ENCODE measurements at places on chromosomes 1 and 21.

GRCh38 chr1:157115851-157116736, 16.5 kb upstream of the ETV3L start:
- no peak for DNase-seq

- no peak for DNase-seq
Measured at GRCh38 chr1:78184460-78185072, 138.8 kb downstream of the GIPC2 start.

- DNase-seq: no peak
Measured at GRCh38 chr1:149927056-149927562, 494 bp downstream of the SF3B4 start.

DNA sequence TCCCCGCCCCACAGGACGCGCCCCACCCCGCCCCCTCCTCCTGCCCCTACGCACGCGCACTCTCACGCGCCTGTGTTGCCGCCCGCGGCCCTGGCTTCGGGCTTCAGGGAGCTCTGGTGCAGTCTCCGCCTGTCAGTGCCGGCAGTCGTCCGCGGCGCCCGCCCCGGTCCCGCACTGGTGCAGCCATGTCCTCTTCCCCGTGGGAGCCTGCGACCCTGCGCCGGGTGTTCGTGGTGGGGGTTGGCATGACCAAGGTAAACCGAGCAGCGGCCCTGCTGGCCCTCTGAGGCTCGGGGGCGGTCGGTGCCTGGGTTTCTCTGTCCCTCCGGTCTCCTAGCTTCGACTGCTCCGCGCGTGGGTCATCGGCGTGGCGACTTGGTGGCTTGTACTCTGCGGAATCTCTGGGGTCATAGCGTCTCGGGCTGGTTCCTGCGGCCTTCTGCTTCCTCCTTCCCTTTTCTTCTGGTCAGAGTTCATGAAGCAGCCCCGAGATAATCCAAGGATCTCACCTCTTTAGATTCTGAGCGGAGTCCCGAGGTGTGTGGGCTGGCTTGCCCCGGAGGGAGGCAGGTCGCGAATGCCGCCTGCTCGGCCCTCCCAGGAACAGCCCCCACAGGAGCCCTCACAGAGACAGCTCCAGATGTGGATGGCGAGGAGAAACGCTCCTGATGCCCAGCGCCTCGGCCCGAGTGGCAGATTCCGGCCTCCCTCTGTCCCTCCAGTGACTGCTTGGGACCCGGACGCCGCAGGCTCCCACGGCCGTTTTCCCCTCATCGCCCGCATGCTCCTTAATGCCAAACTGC, at the start of gene SCP2:
Gene SCP2, plus strand, starts transcription at position 65 of the 803 bp plus-strand sequence. Its CDS starts 121 bp downstream, at position 186.
- peak; percentile 72 for DNase-seq

DNA sequence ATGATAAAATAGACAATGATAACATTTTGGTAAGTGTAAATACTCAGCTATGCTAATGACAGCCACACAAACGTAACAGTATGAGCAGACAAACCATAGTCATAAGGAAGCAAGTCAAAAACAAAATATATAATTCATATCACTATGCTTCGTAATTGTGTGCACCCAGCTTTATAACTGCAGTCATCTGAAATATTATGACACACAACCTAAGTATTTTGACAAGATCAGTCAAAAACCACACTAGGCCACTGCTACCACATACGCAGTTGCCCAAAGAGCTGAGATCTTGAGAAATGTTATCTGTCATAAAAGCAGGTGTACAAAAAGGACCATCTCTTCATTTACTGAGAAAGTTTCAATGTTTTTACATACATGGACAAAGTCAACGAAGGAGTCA, 26.0 kb downstream of the RNASEL start:
- no peak for DNase-seq

DNA sequence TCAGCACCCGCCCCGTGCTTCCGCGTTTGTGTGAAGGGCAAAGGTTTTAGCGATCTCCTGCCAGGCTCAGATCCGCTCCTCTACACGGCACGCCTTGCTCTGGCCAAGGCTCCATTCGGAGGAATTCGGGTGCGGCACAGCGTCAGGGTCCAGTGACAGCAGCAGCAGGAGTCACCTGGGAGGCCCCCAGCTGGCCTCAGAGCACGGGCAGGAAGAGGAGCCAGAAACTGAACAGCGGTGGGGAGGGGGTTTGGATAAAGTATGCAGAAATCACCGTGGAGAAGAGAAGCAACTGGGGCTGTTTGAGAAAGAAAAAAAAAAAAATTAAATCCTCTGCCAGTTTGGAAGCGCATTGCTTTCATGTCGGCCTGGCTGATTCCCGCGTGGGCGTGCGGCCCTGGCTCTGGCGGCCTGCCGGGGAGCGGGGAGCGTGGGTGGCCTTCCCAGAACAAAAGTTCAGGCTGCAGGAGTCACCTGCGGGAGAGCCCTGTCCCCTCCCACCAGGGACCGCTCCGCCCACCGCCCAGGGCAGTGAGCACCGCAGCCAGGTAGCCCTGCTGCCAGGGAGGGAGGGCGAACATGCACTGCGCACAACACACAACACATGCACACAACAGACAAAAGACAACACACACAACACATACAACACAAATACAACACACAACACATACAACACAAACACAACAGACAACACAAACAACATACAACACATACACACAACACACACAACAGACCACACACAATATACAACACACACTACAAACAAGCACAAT, 107.6 kb downstream of the ETS2 start:
- DNase-seq: no peak

GRCh38 chr1:111270771-111271463, 19.7 kb upstream of the CHIA start:
- no peak for DNase-seq

GRCh38 chr1:36137776-36138175, 11.5 kb downstream of the TRAPPC3 start:
- peak; percentile 85 for DNase-seq

DNA sequence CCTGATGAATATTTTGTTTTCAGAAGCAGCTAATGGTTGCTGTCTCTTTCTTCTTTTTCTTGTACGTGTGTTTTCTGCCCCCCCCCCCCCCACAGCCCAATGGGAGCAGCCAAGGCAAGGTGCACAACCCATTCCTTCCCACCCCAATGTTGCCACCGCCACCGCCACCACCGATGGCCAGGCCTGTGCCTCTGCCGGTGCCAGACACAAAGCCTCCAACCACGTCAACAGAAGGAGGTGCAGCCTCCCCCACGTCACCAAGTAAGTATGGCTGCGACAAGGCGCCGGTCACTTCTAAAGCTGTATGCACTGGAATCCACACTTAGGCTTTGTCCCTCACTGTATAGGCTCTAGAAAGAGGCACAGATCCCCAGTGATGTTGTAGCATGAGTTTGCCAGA, 318.5 kb downstream of the TM2D1 start:
- DNase-seq: no peak

DNA sequence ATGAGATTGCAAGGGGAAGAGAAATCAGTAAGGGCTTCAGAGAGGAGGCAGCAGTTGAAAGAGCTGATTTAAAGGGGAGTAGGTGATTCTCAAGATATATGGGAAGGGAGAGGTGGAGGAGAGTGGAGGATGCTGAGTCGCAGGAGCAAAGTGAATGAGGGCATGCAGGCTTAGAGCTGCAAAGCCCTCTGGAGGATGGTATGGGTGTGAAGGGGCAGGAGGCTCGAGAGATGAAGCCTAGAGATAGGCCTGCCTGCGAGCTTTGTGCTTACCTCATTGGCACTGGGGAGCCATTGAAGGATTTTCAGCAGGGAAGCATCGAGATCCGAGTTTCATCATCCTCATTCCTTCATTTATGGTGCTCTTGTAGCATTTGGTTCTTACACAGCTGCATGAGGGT, 15.8 kb upstream of the SH2D2A start:
- DNase-seq: no peak

DNA sequence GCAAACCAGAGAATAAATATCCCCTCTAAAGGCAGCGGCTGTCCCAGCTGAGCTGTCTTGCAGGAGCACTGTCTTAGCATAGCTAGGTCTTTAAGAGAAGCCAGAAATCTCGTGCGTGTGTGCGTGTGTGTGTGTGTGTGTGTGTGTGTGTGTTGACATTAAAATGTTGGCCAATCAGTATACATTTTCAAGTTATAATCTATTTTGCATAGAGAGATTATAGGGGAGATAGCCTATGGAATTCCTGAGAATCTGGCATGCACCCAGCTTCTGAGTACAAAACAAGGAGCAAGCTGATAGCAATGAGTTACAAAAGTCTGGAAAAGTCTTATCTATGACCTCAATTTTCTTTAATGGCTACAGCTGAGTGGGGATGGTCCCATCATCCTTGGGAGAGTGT, 17.7 kb downstream of the METTL13 start:
- no peak for DNase-seq

DNA sequence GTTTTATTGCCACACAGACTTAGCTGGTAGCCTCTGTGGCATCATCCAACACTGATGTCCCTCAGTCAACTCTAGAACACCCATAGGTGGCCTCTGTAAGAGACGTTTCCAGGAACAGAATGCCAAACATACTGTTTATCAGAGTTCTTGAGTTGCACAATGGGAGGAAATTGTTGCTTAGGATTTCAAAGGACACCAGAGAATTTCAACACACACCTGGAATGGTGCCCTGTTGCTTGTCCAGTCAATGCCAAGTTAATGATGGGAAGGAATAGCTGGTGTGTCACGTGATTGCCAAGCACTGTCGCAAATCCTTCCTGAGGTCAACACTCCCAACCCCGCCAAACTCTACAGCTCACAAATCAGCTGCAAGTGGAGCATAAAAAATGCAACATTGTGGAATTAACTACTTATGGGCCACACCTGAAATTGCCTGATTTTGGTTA, 28.6 kb upstream of the DUSP23 start:
- no peak for DNase-seq

DNA sequence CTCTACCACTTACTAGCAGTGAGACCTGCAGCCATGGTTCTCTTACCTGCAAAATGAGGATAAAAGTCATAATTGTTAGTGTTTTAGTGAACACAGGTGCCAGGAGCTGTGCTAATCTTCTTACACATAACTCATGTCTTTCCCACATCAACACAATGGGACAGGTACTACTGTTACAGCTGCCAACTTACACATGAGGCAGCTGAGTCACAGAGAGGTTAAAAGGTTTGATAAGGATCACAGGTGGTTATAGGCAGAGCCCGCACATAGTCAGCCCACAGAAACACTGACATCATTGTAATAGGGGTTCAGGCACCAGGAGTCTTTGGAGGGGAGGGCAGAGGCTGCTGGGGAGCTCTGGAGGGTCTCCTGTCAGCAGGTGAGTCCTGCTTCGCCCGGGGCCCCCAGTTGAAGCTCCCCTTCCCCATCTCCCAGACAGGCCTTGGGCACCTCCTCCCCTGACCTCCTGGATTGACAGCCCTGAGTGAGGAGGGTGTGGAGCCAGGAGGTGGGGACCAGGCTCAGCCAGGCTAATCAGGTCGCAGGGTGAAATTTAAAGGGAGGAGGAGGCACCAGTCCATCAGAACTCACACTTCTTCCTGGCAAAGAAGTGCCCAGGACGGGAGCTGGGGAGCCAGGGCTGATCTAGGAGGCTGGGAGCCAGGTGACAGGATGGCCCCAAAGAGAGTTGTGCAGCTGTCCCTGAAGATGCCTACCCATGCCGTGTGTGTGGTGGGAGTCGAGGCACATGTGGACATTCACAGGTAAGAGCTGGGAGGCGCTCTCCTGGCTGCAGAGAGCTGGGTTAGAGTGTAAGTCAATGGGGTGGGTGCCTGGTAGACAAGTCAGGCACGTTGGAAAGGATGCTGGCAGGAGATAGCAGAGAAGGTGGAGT, at the start of gene PADI1:
Gene PADI1, plus strand, starts transcription at position 583 of the 895 bp plus-strand sequence. Its CDS starts 90 bp downstream, at position 673.
- no peak for DNase-seq

- DNase-seq: no peak
Measured at GRCh38 chr1:29470087-29470787, 233.9 kb downstream of the PTPRU start.

DNA sequence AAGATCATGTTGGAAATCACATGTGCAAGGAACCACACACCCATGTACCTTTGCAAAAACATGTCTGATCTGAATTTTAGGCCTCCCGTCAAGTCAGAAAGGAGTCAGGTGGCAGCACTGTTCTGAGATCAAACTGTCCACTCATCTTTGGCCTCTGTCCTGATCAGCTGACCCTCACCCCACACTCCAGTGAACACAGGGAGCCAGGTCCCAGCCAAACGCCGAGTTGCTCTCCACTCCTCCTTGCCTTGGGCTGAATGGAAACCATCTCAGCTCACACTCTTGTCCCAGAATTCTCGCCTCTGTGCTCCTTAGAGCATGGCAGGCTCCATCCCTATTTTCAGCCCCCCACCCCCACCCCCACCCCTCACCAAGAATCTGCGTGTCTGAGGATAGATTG, 4.6 kb upstream of the RNF186 start:
- DNase-seq: no peak
